ENCODE measurements at places on chromosomes 13 and 19.

DNA sequence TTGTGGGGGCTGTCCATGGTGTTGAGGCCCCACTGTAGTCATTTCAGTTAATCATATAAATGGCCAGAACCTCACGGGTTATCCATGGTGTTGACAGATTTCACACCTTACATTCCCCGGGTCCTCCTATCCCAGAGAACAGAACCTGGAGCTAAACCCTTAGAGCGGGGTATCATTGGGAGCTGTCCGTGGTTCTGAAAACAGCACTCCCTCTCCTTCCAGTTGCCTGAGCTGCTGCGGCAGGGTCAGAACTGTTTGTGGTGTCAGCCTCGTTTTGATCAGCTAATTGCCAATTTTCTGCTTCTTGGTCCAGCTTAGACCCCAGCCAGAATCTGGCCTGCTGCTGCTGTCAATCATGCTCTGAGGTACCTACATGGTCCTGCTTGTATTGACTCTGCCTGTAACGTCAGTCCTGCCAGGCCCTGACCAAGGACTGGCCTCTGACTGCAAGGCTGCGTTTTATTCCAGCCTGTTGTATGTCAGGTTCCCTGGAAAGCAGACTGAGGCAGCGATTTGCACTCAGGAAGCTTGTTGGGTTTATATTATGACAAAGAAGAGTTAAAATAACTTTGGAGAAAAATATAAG, 55.8 kb upstream of the KCTD15 start:
- peak; percentile 5 for DNase-seq

GRCh38 chr13:67713571-67713970, 483.4 kb upstream of the PCDH9 start:
- DNase-seq: no peak

GRCh38 chr19:54136086-54136863, 1.3 kb upstream of the CNOT3 start:
- DNase-seq: peak; percentile 14

GRCh38 chr13:35856721-35857364, 274.3 kb downstream of the DCLK1 start:
- DNase-seq: no peak

DNA sequence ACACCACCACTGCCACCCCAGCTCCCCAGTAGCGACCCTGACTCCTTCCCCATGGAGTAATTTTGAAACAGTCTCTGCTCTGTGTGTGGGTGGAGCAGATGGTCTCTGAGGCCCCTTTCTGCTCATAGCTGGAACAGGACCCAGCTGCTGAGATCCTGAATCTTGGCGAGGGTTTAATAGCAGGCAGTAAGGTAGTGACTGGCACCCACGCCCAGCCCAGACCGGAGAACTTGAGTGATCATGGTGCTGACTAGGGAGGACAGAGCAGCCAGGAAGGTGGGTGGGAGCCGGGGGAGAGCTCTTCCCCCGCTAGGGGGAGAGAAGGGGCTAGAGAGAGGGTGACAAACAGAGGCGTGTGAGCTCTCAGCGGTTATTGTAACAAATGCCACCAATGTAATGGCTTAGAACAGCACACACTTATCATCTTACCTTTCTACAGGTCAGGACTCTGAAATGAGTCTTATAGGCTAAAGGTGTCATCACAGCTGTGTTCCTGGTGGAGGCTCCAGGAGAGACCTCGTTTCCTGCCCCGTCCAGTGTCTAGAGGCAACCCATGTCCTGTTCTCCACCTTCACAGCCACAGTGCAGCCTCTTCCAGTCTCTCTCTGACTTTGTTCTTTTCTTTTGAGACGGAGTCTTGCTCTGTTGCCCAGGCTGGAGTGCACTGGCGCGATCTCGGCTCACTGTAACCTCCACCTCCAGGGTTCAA, 7.2 kb upstream of the ACER1 start:
- no peak for DNase-seq

GRCh38 chr13:83702021-83702420, 180.3 kb downstream of the SLITRK1 start:
- no peak for DNase-seq

- DNase-seq: no peak
Observed at GRCh38 chr13:74978591-74978990, 503.4 kb downstream of the TBC1D4 start.

GRCh38 chr19:8413629-8413995, 507 bp downstream of the MARCHF2 start:
- DNase-seq: no peak

Measured in T-helper 2 cell treated with Interferon-gamma antibody and Interleukin-4, amounts not matched to agents 5 μg/mL and 100 μg/mL, for 36 hours (primary cell).